COLO829 (cell line): ENCODE measurements at places on chromosomes 12 and 14.
A peak's percentile ranks its signal among the peaks of the same experiment; 100 is the strongest.

GRCh38 chr12:12819752-12820311 lies 6.7 kb downstream of the DDX47 start:
- peak; percentile 28 for DNase-seq

- no peak for DNase-seq
Observed at GRCh38 chr12:32558903-32559302, 120.2 kb upstream of the DNM1L start.

- DNase-seq = no peak
Observed at GRCh38 chr14:35222872-35223466, 69.2 kb upstream of the PSMA6 start.

DNA sequence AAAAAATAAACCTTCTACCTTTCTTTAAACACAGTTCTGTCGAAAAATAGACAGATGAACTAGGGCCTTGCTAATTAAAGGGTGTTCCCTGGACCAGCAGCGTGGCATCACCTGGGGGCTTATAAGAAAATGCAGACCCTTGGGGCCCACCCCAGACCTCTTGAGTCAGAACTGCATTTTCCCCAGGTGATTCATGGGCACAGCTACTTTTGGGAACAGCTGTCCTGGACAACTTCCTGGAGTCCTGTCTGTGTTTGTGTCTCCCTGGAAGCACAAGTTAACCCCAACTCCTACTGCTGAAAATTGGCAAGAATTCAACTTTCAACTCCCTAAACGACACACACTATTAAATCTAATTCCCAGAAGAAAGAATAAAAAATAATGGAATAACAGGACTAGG lies 17.8 kb downstream of the FBLN5 start:
- no peak for DNase-seq

- no peak for DNase-seq
Observed at GRCh38 chr12:94254270-94254669, 105.9 kb downstream of the PLXNC1 start.

GRCh38 chr12:50049254-50050118 lies 7.9 kb upstream of the ASIC1 start:
- no peak for DNase-seq

DNA sequence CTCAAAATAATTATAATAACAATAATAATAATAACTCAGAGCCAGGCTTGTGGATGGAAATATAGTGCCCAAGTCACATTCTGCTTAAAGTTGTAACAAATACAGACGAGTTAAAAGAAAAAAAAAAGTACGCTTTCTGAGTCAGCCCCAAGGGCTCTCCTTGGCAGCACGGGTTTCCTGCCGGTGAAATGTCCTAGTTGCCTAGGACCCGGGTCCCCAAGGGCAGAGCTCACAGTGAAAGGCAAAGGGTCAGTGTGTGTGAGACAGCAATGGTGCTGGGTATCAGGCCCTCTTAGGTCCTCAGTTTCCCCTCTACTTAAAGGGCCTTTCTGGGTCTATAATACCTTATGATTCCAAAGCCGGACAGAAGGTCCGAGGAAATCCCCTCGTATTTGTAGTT lies 96.3 kb upstream of the CLMN start:
- DNase-seq = no peak

GRCh38 chr12:62301799-62302133 lies 41.6 kb downstream of the USP15 start:
- DNase-seq = no peak

GRCh38 chr12:107402041-107403022 lies 283.3 kb upstream of the PWP1 start:
- DNase-seq = peak; percentile 29

DNA sequence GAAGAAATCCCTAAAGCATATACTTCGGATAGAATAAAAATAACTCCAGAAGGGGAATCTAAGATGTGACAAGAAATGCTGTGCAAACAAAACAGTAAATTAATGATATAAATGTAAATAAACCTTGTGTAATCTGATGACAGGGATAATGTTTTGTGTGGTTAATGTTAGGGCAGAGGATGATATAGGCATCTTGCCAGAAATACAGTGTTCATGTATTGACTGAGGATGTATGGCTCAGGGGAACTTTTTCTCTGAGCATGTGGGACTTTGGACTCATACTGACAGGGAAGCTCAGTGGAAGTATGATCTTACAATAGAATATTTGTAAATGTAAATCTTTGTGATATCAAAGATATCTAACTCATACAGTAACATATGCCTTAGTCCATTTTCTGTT lies 420.2 kb downstream of the TMTC2 start:
- no peak for DNase-seq

DNA sequence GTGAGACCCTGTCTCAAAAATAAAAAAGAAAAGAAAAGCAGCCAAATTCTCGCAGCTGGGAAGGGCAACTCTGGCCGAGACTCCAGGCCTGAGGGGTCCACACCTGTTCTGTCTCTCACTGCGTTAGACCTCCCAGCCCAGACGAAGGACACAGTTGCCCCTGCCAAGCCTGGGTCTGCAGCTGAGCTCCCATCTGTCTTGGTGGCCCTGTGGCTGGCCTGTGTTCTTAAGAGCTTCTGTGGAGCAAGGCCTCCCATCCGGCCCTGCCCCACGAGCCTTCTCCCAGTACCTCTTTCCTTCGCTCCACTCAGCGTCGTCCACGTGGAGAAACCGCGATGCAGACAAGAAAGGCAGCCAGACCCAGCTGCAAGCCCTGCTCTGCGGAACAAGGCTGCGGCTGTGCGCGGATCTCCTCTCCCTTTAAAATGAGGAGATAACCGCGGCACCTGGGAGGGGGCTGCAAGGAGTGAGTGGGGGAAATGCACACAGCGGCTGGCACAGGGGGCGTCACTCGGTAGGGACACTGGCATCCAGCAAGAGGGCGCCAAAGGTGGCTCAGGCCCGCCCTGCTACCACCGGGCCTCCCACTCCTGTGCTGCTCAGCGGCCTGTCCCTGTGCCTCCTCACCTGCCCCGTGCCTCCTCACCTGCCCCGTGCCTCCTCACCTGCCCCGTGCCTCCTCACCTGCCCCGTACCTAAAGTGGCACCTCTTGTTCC lies 42.4 kb downstream of the LRRC74A start:
- DNase-seq = no peak

GRCh38 chr12:119592232-119592631 lies 1.3 kb upstream of the TMEM233 start:
- no peak for DNase-seq

- DNase-seq = no peak
Observed at GRCh38 chr12:20280515-20280914, 87.8 kb upstream of the PDE3A start.

DNA sequence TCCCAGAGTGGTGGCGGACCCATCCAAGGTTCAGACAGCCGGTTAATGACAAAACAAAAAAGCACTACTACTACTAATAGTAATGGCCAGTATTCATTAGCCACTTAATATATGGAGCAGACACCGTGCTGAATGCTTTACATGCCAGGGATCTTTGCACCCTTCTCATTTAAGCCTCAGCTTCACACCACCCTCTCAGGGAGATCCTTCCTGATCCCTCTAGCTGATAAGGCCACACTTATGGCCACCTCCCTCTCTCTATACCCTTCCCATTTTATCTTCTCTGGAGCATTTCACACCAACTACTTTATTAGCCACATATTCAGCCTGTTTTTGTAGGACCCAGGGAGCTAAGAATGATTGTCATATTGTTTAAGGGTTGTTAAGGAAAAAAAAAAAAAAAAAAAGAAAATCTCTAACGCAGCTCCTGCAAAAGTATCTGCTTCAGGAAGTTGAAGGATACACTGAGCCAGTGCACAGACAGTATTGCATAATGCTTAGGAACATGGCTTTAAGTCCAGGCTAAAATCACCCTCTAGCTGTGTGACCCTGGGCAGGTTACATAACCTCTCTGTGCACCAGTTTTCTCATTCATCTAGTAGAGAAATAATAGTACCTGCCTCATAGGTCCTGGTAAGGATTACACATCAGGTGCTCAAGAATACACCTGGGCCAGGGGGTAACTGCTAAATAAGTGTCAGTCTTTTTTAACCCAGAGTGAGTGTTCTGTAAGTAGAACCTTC lies 29.4 kb downstream of the NUAK1 start:
- no peak for DNase-seq

DNA sequence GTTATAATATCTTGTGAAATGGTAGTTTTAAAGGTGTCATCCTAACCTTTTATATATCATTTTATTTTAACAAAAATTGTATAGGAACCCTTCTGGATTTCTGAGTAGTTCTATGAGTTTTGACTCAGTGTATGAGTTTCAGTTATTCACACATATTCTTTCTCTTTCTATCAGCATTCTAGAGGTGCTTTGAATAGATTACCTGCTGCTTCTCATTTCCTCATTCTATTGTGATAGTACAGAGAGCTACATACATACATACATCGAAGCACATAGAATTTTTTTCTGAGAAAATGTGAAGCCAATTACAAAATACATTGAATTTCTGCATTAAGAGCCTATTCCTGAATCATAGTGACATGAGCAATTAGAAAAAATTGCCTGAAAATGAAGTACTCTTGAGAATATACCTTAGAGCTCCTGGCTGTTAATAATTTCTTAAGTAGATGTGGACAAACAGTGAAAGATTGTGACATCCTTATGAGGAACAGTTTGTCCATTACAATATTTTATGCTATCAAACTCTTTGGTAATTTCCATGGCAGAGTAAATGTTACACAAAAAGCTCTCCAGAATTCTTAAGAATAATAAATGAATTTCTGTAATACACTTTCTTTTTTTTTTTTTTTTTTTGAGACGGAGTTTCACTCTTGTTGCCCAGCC lies 556.6 kb downstream of the TRHDE start:
- no peak for DNase-seq

- no peak for DNase-seq
Observed at GRCh38 chr12:113285679-113286610, 49.0 kb downstream of the SLC8B1 start.

DNA sequence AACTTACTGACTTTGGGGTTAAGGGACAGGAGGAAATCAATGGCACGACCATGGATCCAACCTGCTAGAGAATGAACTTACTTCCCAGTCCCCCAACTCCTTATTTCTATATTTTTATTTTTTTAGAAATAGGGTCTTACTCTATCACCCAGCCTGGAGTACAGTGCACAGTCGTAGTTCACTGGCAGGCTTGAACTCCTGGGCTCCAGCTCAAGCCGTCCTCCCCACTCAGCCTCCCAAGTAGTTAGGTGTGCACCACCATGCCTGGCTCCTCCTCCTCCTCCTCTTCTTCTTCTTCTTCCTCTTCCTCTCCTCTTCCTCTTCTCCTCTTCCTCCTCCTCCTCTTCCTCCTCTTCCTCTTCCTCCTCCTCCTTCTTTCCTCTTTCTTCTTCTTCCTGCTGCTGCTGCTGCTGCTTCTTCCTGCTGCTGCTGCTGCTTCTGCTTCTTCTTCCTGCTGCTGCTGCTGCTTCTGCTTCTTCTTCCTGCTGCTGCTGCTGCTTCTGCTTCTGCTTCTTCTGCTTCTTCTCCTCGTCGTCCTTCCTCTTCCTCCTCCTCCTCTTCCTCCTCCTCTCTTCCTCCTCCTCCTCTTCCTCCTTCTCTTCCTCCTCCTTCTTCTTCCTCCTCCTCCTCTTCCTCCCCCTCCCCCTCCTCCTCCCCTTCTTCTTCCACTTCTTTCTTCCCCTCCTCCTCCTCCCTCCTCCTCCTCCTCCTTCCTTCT lies 390.1 kb upstream of the RGS6 start:
- DNase-seq = no peak

GRCh38 chr14:73221945-73222344 lies 15.4 kb upstream of the PAPLN start:
- DNase-seq = no peak

DNA sequence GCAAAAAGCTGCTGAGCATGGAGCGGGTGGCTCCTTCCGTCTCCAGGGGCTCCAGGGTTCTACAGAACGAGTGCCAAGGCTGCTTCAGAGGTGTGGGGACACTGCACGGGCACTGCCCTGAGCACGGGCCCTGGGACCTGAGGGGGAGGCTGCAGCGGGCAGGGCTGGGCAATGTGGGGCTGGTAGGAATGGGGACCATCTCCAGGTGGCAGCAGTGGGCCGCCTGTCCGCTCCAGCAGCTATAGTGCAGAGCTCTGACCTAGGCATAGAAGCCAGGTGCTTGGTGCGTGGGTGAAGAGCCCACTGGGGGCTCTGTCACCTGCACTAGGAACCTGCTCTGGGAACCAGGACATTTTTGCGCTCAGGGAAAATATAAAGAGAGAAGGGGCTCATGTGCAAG lies 22.3 kb downstream of the HDAC7 start:
- no peak for DNase-seq

- DNase-seq = no peak
Observed at GRCh38 chr14:68797121-68797670, 4.3 kb upstream of the ZFP36L1 start.

GRCh38 chr14:54699735-54700134 lies 132.8 kb downstream of the SAMD4A start:
- no peak for DNase-seq

- no peak for DNase-seq
Observed at GRCh38 chr14:100434911-100435438, 111.8 kb downstream of the SLC25A47 start.

- DNase-seq = no peak
Observed at GRCh38 chr12:82866946-82867345, 180.2 kb downstream of the TMTC2 start.

DNA sequence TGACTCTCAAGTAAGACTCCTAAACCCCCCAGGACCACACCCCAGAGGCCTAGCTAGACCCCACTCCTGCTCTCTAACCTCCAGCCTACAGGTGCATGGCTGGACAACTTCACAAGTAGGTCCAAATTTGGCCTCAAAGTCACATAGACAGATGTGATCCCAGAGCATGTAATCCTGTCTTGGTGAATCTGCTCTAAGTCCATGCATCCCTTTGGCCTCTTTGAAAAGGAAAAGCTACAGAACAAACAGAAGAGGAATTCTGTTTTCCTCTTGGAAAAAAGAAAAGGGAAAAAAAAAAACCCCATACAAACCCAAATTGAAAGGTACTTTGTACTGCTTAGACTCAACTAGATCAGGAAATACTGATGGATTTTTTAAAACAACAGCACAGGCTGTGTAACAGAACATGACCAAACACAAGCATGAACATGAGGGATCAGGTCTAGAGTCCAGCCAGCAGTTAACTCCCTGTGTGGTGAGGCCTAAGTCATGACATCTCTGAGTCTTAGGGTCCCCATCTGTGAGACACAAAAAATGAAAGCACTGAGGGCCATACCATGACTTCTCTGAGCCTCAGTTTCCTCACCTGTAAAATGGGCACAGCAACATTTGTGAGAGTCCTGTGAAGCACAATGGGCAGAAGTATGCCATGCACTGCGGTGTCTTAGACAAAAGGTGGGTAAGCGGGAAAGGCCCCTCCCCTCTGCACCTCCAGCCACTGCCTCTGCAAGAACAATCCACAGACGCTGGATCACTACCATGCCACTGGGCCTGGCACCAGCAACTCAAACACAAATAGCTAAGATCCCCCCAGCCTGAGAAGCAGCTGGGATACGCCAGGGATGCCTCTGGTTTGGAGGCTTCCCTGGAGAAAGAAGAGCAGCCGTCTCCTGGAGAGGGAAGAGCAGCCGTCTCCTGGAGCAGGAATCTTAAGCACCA lies 9.9 kb downstream of the PITPNM2 start:
- no peak for DNase-seq

- DNase-seq = no peak
Observed at GRCh38 chr12:11067514-11067913, 5.4 kb upstream of the TAS2R46 start.

GRCh38 chr12:68253504-68253903 lies at the start of gene IL22:
IL22 (minus strand) TSS chr12:68253604; CDS start chr12:68253448, 156 bp downstream.
- no peak for DNase-seq
